ENCODE measurements at places on chromosomes 1 and 21. TPM values are rescaled to one million over a fixed set of nuclear protein-coding genes. Genes with fewer than 3 reads are reported as not detected.

DNA sequence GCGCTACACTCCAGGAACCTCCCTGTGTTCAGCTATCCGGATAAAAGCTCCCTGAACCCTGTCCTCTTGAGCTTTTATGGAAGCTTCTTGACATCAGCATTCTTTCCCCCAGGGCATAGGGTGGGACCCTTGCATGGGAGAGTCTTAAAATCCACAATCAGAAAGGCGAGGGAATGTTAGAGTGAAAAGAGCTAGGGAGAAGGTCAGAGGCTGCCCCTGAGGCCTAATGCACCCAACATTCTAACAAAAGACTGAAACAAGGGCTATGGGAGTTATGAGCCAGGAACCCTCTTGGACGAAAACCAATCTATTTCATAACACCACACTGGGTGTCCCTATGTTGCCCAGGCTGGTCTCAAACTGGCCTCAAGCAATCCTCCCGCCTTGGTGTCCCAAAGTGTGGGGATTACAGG, 36.7 kb downstream of the NEK2 start:
- H3K4me1 ChIP-seq = no peaks in the 10 kb centered on the region
- DNase-seq = no peak
- H3K4me3 ChIP-seq = no peak overlapping the region
- no peaks in the 10 kb centered on the region for H3K27me3 ChIP-seq

DNA sequence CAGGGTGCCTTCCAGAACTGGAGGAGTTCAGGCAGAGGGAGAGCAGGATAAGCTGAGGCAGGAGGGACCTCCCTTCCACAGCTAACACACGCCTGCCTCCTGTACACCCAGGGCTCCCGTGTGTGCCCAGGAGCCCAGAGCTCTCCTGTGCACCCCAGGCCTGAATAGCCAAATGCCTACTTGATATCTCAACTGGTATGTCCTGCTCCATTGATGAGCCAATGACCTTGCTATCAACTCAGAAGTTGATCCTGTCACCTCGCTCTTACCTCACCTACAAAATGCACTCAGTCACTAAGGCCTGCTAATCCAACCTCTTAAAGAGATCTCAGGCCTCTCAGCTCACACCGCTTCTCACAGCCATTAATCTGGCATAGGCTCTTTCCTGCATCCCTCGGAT, 7.1 kb downstream of the ECHDC2 start:
- DNase-seq = no peak
- H3K27ac ChIP-seq = no peak overlapping the region
- H3K36me3 ChIP-seq = no peaks in the 10 kb centered on the region
- H3K4me3 ChIP-seq = no peak overlapping the region
- H3K4me1 ChIP-seq = no peaks in the 10 kb centered on the region
- no peaks in the 10 kb centered on the region for H3K27me3 ChIP-seq

The GSTM5 gene
- total RNA-seq = 22.9 TPM

GRCh38 chr21:25402134-25402961, 204.9 kb downstream of the MRPL39 start:
- H3K27me3 ChIP-seq = no peaks in the 10 kb centered on the region
- H3K4me1 ChIP-seq = no peaks in the 10 kb centered on the region
- no peak overlapping the region for H3K27ac ChIP-seq
- no peak overlapping the region for H3K4me3 ChIP-seq
